CD4-positive, CD25-positive, alpha-beta regulatory T cell (primary cell): ENCODE measurements at places on chromosomes 12 and 14. TPM values are rescaled to one million over a fixed set of nuclear protein-coding genes. Genes with fewer than 3 reads are reported as not detected.

DNA sequence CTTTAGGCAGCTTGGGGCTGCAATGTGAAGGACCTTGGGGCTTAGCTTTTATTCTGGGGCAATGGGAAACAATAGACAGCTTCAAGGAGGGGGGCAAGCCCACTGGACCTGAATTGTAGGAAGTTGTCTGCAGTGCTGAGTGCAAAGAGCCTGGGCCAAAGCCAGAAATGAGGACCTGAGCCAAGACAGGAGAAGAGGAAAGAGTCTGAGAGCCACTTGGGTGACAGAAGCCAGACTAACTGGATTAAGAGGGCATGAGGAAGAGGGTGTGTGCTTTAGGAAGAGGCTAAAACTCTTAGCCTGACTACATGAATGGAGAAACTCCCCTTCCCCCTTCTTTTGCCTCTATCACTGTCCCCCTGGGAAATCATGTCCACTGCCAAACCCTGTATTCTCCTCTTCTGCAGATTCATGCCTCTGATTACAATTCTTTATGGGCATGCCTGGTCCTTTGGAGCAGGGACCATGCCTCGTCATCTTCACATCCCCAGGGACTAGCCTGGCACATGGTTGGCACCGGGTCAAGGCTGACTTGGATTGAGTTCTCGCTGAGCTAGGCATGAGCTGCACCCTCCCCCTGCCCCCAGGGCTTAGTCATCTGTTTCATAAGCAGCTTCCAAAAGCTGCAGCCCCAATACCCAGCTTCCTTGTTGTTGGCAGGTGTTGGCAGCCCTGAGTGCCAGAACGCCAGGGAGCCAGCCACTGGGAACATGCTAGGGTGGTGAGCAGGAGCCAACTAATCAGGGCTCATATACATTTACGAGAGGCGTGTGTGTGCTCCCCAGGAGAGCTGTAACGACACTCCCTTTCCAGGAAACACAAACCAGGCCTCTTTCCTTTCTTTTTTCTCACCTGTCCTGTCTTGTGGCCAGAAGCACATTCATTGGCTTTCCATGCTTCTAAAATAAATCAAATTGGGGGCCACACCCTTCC lies 27.7 kb upstream of the JDP2 start:
- no peak overlapping the region for H3K4me3 ChIP-seq
- no peaks in the 10 kb centered on the region for H3K4me1 ChIP-seq
- H3K27me3 ChIP-seq, result no peaks in the 10 kb centered on the region
- no peak overlapping the region for H3K27ac ChIP-seq
- no peaks in the 10 kb centered on the region for H3K36me3 ChIP-seq

GRCh38 chr14:104782086-104782807 lies 13.3 kb downstream of the AKT1 start:
- peaks cover 16% of the 10 kb centered on the region for H3K4me1 ChIP-seq
- DNase-seq, result no peak
- H3K36me3 ChIP-seq, result peaks cover 4% of the 10 kb centered on the region
- no peak overlapping the region for H3K4me3 ChIP-seq

NEK9 gene
- total RNA-seq, result 58.4 TPM

MTHFD1 gene
- total RNA-seq, result 38.7 TPM

DNA sequence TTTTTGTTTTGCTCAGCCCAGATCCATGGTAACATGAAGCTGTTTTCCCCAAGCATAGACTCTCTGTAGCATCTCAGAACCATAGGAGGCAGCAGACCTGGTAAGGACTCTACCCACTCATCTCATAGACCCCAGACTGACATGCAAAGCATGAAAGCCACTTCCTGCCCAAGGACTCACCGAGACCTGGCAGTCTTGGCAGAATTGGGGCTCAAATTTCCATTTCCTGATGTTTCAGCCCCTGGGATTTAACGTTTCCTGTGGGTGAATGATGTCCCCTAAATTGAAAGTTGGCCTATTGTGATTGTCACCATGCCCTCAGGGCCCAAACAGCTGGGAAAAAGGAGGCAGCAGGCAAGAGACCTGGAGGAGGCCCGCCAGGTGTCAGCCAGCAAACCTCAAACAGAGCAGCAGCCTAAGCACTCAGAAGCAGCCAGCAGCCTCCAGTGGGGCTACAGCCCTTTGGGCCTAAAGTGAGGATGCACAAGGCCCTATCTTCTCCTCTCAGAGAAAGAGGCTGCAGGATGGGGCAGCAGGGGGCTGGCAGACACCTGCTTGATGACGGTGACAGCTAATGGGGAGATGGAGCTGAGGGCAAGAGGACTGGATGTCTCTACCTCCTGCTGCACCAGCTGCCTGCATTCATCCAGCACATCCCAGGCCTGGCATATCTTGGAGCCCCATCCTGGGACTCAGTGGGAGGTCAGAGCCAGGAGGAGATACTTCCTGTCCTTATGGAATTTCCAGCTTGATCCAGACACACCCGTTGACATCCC lies 8.5 kb downstream of the KRT85 start:
- no peaks in the 10 kb centered on the region for H3K27me3 ChIP-seq
- H3K36me3 ChIP-seq, result no peaks in the 10 kb centered on the region
- no peak overlapping the region for H3K4me3 ChIP-seq
- peak; percentile 39 for DNase-seq

MYO1A gene
- total RNA-seq, result 0.32 TPM

DNA sequence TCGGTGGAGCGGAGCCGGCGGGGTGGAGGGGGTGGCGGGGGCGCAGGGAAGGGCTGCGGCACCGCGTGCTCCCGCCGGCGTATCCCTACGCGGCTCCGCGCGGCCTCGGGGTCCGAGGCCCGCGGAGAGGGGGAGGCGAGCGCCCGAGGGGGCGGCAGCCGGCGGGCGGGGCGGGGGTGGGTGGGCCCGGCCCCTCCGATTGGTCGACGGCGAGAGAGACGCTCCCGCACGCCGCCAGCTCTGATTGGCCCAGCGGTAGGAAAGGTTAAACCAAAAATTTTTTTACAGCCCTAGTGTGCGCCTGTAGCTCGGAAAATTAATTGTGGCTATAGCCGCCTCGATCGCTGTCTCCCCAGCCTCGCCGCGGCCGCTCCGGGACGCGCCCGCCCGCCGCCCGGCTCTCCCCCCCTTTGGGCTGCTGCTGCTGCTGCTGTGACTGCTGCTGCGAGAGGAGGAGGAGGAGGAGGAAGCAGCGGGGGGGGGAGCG lies at the start of gene FOXG1:
TSS of gene FOXG1 (plus strand) at position 319 of the 487 bp plus-strand sequence. CDS start 493 bp downstream, outside the sequence.
- no peak for DNase-seq
- peaks cover 5% of the 10 kb centered on the region for H3K27me3 ChIP-seq
- no peak within 1 kb of the TSS for H3K27ac ChIP-seq
- no peaks in the 10 kb centered on the region for H3K36me3 ChIP-seq
- H3K4me3 ChIP-seq, result no peak within 1 kb of the TSS
